ENCODE measurements at places on chromosomes 5 and 9.

GRCh38 chr9:15572200-15572770, 19.4 kb downstream of the CCDC171 start:
- no peak for DNase-seq

DNA sequence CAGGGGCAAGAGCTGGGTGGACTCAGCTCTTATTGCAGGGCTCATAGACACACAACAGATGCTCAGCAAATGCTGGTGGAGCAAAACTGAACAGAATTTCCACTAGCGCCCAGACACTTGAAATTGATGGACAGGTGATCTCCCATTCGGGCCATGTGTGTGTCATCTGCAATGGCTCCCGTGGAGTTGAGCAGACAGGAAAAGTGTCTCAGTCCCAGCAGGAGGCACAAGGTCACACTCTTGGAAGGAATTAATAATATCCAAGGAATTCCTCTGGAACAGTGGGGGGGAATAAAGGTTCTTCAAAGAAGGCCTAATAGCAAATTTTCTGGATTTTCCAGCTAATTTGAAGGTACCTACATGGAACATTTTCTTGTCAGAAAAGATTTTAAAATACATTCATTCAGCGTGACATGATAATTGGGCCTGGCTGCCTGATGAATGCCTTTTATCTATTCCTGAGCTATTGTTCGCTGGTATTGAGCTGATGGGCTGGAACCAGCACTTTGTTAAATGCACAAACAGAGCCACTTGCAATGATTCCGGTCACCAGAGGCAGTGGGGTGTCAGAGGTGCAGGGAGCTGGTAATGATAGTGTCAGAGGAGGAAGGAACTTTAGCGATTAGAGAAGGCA, 31.5 kb upstream of the ALDH1B1 start:
- DNase-seq: no peak

GRCh38 chr9:90612957-90613356, 29.7 kb downstream of the DIRAS2 start:
- no peak for DNase-seq

- no peak for DNase-seq
These were observed 143.2 kb downstream of the RMI1 start for GRCh38 chr9:84123648-84124406.

DNA sequence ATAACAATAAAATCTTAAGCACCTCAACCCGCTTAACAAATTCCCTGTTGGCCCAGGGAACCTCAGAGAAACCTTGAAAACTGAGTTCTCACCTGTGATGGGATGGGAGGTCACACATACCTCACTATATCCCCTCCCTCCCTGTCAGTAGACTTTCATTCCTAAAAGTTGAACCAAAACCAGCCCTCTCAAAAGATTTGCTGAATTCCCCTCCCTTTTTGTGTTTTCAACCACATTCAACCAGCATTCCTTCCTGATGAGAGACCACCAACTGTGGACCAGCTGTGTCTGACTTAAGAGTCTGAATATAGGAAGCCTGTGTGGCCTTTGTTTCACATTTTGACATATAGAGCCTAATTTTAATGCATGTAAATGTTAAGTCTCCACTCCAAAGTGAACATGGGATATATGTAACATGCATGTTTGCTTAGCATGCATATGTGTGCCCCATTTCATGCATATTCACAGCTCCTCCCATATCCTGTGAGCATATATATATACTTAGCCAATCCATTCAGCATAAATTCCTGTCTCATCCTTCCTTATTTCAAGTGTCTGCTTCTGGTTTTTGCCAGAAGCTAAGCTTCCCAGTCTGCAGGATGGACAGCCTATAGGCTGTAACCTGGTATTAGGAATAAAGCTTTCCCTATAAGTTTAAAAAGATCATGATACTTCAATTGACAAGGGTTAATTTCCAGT, 604.6 kb downstream of the PTPRD start:
- DNase-seq: no peak

- no peak for DNase-seq
These were observed 33.0 kb upstream of the WHRN start for GRCh38 chr9:114538241-114538640.

GRCh38 chr5:151104795-151105194, 24.0 kb upstream of the TNIP1 start:
- no peak for DNase-seq

- DNase-seq: no peak
These were observed 115.3 kb upstream of the MSX2 start for GRCh38 chr5:174609116-174609515.

- no peak for DNase-seq
These were observed 275.2 kb downstream of the CWC27 start for GRCh38 chr5:65043843-65044359.

GRCh38 chr5:179273441-179274145, 71.7 kb downstream of the ADAMTS2 start:
- DNase-seq: no peak

DNA sequence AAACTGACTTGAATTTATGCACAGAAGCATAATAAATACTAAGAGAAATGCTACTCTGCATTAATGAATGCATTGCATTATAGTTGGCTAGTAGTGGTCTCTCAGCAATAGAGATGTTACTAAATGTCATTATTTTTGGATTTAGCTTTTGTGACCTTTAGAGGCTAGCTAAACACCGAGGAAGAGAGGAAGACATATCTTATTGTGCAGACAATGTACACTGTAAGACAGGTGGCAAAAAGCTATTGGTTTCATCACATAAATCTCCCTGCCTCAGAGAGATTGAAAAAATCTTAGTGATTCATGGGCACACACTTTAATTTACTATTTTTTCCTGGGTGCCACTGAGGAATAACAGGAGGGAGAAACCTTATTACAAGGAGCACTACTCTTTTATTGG, 435.9 kb downstream of the TMEM232 start:
- DNase-seq: no peak

- no peak for DNase-seq
These were observed 63.7 kb upstream of the PPP2CA start for GRCh38 chr5:134289509-134290113.

- no peak for DNase-seq
These were observed 62.9 kb downstream of the FBXO38 start for GRCh38 chr5:148446611-148447010.

Measured in stimulated activated CD4-positive, alpha-beta T cell treated with anti-CD3 and anti-CD28 coated beads, Interleukin-1b, Interleukin-23, amount 100 ng/mL, for 1 hour (primary cell).